ENCODE measurements at places on chromosomes 11 and 22.

GRCh38 chr22:32655068-32655467 lies 146.4 kb upstream of the TIMP3 start:
- no peak for DNase-seq

DNA sequence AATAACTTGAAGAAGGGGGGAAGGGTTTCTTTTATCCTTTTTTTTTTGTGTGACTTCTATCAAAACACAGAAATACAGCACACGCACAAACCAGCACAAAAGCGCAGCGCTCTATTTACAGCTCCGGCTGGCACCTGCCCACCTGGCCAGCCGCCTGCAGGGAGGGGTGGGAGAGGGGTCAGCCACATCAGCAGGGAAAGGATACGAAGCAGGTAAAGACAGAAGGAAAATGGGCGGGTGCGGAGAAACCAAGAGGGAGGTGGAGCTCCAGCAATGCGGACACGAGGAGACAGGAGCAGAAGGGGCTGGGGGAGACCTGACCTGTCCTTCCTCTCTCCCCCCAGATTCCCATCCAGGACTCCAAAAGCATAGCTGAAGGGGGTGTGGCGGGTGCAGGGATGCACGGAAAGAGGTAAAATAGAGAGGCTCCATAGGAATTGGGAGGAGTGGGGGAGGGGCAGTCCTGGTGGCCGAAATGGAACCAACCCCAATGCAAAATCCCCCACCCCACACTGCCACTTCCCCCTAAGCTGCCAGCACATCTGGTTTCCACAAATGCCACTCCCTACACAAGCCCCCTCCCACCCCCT lies 14.1 kb downstream of the CXCR5 start:
- DNase-seq = no peak

DNA sequence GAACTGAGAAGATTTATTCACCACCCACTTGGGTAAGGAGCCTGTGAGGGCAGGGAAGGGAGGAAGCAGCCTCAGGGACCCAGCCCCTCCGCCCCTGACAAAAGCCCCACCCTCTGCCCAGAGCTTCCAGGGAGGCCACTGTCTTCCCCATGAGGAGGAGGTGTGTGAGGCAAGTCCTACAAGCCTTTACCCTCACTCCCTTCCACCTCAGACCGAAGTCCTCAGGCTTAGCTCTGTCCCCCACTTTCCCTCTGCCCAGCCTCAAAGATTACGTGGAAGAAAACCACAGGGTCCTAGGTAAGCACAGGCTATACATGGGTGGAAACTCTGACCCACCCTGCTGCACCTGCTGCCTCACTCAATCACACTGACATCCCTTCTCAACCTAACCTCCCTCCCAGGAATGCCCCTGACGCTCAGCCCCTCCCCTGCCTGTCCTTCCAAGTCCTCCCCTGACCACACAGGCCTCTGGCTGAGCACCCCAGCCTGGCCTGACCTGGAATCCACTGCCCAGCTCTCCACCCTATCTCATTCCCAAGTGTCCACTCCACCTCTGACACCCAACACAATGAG lies 3.6 kb upstream of the ARAP1 start:
- no peak for DNase-seq

GRCh38 chr11:72102162-72102561 lies 935 bp downstream of the LAMTOR1 start:
- no peak for DNase-seq

GRCh38 chr11:27757953-27758352 lies 57.7 kb upstream of the BDNF start:
- peak; percentile 51 for DNase-seq

- DNase-seq = no peak
These were observed 5.2 kb downstream of the FXYD2 start for GRCh38 chr11:117819096-117820040.

- no peak for DNase-seq
These were observed 7.2 kb upstream of the RASGRP2 start for GRCh38 chr11:64751136-64751535.

DNA sequence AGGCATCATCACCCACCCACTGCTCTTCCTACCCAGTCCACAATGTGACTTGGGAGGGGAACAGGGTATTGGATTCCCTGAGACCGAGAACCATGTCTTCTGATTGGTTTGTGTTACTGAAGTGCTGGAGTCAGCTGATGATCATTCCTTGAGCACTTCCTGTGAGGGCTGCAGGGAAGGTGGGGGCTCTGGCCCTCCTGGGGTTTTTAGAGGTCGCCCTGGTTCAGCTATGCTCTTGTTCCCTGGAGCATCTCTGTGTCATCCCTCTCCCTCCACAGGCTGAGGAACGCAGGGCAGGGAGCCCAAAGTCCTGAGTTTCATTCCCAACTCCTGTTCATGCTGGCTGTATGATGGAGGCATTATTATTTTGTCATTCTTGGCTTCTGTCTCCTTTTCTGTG lies 6.7 kb downstream of the ZC3H7B start:
- no peak for DNase-seq

- DNase-seq = no peak
These were observed 72.1 kb downstream of the ATXN10 start for GRCh38 chr22:45743687-45744086.

DNA sequence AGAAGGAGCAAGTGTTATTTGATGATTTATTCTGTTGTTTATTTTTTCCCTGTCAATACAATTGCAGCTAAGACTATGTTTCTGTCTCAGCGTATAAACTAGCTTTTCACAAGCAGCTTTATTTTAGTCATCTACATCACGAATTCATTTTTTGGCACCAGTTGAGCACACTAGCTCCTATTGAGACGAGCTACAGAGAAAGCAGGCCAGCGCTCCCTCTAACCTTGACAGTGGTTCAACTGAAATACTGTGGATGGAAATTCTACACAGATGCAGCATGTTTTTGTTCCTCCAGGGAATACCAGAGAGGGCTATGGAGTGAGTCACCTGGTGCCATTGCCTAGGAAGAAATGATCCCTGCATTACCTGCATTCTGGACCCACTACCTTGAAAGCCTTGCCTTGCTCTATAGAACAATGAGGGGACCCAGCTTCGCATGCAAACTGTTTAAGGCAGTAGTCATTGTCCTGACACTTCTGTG lies 108.2 kb upstream of the ARHGAP42 start:
- no peak for DNase-seq

DNA sequence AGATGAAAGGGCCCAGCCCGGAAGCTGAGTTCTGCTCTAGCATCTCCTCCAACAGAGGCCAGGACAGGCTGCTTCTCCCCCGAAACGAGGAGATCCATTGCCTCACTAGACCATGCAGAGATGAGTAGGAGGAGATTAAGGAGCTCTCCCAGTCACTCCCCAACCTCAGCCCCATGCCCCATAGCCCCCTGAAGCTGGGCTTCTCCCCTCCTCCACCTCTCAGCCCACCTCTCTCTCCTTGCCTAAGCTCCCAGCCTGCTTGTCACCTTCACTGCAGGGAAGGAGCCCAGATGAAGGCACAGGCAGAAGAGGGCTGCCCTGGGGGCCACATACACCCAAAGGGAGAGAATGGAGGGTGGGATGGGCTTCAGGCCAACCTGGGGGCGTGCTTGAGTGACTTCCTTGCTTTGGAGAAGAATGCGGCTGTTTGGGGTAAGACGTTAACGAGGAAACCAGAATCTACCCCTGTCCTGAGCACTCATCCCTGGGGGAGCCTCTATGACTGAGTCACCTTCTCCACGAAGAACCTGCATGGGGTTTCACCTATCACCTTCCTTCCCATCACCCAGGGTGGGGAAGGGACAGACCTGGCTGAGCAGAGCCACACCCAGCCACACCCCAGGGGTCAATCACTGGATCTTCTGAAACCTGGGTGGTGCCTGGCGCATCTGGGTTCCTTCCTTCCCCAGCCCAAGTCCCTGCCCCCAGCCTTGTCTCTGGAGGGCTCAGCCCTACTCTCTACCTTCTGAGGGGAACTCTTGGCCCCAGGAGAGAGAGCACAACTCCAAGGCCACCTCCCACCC lies 11.6 kb upstream of the GNAZ start:
- no peak for DNase-seq

DNA sequence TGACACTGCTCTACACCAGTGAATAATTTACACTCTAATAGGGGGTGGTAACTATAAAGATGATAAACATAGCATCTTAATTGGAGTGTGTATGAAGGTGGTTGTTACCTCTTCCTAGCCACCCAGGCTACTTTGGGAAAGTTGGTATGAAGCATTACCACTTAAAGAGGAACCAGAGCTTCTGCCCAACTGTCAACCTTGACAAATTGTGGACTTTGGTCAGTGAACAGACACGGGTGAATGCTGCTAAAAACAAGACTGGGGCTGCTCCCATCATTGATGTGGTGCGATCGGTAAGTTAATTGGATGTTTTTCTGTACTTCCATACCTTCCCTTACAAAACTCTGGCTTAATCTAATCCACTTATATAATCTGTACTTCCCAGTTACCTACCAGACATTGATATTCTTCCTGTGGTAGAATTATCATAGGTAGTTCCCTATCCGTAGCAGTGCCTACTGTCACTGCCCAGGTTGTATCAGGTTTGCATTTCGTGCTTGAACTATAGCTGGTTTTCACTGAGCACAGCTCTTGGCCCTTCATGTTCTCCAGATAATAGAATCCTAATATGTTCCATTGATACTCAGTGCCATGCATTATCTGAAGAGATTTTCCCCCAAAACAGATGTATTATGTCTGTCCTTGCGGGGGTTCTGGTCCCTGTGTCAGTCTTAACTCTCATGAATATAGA lies 2.2 kb downstream of the RPL27A start:
- no peak for DNase-seq

- no peak for DNase-seq
These were observed 38.8 kb downstream of the STIM1 start for GRCh38 chr11:3894128-3894731.

DNA sequence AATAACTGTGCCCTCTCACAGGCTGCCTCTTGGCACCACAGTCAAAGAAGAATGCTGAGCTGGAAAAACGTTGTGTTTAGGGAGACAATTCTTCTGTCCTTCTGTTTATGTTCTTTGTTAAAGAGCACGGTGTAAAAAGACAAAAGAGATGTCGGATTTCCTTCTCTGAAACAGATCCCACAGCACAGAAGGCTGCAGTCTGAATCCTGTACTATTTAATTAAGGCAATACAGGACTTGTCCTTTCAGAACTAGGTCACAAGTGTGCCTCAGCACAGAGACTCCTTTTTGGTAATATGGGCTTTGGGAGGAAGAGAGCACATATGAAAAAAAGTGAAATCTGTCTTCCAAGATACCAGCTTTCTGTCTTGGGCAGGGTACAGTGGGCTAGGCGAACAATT lies 201.2 kb downstream of the NTM start:
- no peak for DNase-seq

DNA sequence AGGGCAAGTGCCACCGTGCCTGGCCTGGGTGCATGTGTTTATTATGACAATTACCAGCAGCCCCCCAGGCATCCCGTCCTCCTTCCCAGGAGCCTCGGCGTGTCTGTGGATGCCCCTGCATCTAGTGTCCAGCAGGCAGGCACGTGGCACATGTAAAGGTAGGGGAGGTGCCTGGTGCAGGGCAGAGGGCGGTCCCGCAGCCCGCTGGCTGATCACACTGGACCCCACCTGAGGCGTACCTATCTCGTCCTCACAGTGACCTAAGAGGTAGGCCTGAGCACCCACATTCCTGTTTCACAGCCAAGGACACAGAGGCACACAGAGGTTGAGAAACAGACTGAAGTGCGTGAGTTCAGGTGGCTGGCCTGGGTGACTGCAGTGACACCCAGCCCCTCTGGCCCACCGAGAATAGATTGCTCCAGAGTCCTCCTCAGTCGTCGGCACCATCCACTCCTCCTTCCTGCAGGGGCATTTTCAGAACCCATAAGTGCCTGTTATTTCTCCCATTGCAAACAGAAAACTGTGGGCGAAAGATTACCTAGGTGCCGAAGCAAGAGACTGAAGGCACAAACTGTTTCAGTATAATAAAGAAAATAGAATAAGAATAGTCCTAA lies 3.0 kb upstream of the PHRF1 start:
- no peak for DNase-seq

GRCh38 chr22:46742576-46743221 lies 4.6 kb upstream of the CERK start:
- no peak for DNase-seq

GRCh38 chr22:30004101-30004500 lies 76.2 kb upstream of the HORMAD2 start:
- no peak for DNase-seq

GRCh38 chr11:130471731-130472433 lies 23.4 kb downstream of the ADAMTS15 start:
- no peak for DNase-seq

GRCh38 chr11:73752216-73752867 lies 8.5 kb downstream of the RAB6A start:
- DNase-seq = no peak

DNA sequence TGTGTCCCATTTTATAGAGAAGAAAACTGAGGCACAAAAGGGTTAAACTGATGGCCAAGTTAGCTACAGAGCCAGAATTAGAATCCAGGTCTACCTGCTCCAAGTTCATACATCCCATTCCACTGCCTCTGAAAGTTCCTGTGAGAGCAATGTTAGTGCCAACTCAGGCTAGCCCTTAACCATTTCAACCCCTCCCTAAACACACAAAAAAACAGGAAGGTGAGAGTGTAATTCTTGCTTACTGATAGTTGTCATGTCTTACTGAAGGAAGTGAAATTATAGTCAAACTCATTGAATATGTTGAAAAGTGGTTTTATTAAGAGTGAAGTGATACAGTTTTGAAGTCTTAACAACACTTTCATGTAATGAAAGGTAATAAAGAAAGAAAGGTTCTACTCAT lies 2.9 kb upstream of the E2F8 start:
- no peak for DNase-seq

GRCh38 chr11:77590194-77590782 lies 535 bp downstream of the AQP11 start:
- no peak for DNase-seq

DNA sequence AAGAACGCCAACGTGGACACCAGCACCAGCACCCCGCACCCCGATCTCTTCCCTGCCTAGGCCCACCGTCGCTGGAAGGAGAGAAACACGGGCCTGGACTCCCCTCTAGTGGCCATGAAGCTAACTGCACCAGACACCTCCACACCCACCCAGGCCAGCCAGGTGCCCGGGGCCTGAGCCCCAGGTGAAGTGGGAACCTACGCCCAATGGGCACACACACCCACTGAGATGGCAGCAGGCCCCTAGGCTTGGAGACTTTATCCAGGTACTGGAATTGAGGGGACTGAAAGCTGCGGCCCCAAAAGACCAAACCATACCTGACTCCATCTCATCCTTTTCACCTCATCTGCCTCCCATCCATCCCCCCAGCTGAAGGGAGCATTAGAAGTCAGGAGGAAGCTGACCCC lies 81.0 kb downstream of the BUD13 start:
- no peak for DNase-seq

- DNase-seq = no peak
These were observed 40.0 kb upstream of the SEPTIN5 start for GRCh38 chr22:19674129-19674928.

GRCh38 chr22:24391836-24392217 lies 35.6 kb upstream of the ADORA2A start:
- peak; percentile 62 for DNase-seq

- DNase-seq = no peak
These were observed 27.5 kb upstream of the PLAAT3 start for GRCh38 chr11:63641727-63642126.

GRCh38 chr22:44259366-44260215 lies 53.2 kb downstream of the SHISAL1 start:
- no peak for DNase-seq

- DNase-seq = no peak
These were observed 587 bp upstream of the ALDH3B1 start for GRCh38 chr11:68009391-68010089.

All from AG04449 (cell line).